SHP77 treated with DMSO at 0.1 percent for 48 hours (cell line): ENCODE measurements at places on chromosomes 5 and 9.
A peak's percentile ranks its signal among the peaks of the same experiment; 100 is the strongest.

GRCh38 chr9:132673355-132673754 lies 3.1 kb downstream of the GTF3C4 start:
- DNase-seq, result no peak

- DNase-seq, result no peak
Observed at GRCh38 chr5:135539430-135540005, 3.8 kb upstream of the NEUROG1 start.

DNA sequence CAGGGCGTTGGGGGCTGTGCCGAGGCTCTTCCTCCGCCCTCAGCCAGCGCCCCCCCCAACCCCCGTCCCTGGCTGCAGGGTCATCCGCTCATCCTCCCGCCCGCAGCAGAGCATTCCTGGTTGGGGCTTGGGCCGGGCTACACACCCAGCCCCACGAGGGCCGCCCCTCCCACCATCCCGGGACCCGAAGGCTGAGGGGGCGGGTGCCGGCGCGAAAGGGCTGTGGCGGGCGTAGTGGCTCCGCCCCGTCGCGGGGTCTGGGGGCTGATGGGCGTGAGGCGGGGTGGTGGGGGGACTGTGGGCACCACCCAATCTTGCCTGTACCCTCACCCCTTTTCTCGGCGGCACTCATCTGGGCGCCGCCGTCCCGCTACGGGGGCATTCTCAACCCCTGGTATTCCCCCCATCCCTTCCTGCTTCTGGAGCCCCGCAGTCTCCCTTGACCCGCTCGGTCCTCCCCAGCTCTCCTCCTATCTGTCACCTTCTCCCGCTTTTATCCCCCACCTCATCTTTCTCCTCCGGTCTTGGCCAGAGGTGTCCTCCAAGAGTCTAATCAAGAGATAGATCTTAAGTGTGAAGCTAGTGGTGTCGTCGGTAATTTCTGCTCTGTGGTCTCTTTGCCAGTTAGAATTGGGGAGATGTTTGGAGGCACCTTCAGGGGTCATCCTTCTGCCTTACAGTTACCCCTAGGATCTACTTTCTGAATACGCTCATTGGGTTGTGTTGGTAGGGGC lies 1.6 kb downstream of the FER start:
- DNase-seq, result peak; percentile 25

DNA sequence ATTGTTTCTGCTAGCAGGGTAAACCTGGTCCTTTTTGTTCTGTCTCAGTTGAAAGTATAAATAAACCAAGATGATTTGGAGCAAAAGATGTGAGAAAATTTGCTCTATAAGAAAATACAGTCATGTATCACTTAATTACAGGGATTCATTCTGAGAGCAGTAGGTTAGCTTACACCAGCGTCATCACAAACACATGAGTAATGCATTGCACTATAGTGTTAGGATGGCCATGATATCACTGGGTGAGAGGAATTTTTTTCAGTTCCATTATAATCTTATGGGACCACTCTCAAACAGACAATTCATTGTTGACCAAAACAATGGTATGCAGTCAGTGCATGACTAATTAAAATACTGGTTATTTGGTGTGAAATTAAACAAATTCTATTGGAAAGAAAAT lies 430.9 kb downstream of the CHSY3 start:
- DNase-seq, result no peak

- peak; percentile 27 for DNase-seq
Observed at GRCh38 chr5:122311497-122311960, 508 bp upstream of the SNCAIP start.

DNA sequence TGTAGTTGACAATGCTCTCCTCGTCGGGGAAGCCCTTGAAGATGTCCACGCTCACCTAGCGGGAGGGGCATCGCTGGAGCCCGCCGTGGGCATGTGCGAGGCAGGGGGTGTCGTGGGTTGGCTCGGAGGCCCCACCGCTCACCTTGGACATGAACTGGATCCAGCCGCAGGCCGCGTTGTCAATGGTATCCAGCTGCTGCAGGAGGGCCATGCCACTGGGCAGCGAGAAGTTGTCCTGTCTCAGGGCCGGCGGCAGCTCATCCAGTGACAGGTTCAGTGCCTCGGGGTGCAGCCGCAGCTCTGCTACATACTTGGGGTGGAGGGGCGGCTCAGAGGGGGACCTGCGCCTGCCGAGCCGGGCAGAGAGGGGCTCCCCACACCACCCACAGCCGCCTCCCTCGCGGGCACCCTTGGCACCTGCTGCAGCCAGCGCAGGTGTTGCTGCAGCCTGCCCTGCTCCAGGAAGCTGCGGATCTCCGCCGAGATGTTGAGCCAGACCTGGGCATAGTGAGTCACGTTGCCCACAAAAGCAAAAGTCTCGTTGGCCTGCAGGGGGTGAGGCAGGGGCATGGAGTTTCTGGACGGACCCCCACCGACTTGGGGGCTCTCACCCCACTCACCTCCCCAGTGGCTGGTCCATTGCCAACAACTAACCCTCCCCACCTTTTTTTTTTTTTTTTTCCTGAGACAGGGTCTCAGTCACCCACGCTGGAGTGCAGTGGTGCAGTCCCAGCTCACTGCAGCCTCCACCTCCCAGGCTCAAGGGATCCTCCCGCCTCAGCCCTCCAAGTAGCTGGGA lies 9.1 kb downstream of the ABCA2 start:
- no peak for DNase-seq

DNA sequence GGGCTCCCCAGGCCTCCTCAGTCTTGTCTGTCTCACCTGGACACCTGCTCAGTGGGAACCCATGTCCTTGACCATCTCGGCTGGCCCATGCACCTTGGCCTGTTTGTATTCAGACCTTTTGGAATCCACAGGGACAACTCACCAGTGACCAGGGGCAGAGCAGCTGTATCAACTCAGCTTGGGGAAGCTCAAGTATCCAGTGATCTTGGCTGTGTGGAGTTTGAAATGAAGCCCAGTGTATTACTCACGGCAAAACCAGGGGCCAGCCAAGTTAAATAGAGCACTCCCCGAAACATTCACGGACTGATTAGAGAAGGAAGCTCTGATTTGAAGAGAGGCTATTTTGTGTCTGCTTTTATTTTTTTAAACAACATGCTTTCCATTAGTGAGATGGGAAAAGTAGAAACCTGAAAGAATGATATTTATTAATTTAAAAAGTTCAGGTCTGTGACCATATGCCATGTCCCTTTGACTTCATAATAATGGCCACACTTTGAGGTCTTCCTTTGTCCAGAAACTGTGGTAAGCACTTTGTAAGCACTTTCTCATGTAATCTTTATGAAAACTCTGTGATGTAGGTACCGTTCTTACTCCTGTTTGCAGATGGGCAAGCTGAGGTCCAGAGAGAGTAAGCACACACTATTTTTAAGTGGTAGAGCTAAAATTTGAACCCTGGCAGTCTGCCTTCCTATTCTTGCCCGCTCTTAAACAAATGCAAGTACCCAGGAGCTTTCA lies 656.5 kb downstream of the BNC2 start:
- peak; percentile 11 for DNase-seq

DNA sequence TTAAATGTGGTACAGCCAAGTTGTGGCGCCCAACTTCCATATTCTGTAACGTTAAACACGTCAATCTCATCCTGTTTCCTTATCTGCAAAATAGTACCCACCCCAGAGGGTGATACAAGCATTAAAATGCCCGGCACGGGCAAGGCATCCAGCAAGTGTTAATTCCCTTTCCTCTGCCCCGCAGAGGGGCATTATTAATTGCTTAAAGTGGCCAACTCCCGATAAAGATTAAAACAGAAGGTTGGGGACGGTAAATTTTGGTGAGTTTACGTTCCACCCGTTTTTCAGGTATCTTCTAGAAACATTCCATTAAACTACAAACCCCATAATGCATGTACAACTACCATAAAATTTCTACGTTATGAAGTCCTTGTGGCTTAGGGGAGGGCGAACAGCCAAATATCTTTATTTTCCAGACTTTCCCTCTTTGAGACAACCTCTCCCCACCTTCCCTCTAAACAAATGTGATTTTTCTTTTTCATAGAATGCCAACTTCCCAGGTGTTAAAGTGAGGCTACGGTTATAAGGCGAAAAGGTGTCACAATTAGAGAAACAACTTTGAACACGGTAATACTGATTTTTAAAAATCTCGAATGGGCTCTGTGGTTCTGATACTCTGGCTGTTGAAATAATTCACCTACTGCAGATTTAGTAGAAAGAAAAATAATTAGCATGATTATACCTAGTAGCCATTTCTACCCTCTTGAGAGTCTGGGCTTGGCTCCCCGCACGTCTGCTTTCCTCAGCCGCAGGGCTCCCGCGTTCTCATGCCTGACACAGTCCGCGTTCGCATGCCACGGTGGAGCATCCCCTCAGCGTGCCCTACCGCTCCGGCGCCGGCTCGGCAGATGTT lies 1.2 kb upstream of the GPBP1 start:
- DNase-seq, result peak; percentile 25

DNA sequence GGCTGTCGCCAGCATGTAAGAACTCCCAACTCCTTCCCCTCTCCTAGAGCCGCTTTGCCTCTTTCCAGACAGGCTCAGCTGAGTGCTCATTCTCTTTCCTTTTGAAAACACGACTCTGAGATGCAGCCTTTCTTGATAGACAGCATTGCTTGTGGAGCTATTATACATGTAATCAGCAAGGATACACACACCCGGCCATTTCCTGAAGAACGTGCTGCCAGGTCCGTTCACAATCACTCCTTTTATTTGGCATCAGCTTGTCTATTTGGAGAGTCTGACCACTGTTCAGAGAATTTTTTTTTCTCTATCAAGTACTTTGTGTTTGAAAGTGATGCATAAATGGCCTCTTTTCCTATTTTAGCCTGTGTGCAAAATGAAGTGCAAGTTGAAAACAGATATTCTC lies 328.7 kb downstream of the MARCHF11 start:
- no peak for DNase-seq

DNA sequence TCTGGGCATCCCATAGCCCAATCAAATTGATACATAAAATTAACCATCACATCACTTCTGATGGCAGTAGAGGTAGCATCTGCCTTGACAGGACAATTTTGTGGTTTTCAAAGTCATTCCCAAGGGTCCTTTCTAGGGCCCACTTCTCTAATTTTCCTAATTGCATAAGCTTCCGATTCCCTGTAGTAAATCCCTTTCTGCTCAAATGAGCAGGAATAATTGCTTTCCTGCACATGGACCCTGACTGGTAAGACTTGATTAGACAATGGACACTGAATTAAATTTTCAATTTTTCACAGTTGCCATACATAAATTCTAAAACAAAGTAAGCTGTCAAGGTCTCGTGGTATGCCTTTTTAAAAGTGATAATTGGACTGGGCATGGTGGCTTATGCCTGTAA lies 22.0 kb upstream of the IL17B start:
- no peak for DNase-seq

DNA sequence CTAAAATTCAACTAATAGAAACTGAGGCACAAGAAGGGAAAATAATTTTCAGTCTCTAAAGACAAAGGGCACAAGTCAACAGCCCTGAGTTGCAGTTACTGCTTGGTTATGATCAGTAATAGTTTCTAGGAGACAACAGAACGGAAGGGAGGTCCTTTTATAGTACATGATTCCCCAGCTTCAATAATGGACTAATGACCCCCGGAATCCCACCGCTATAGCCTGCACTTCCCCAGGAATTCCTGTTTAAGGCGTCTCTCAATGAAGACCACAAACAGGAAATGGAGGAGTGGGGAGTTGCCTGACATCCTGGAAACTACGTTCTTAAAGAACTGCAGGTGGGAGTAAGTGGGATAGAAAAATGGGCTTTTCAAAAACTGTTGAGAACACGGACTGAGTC lies 60.6 kb downstream of the DIAPH1 start:
- no peak for DNase-seq
